ENCODE measurements at places on chromosomes 3 and 15. TPM values are rescaled to one million over a fixed set of nuclear protein-coding genes. Genes with fewer than 3 reads are reported as not detected.

DNA sequence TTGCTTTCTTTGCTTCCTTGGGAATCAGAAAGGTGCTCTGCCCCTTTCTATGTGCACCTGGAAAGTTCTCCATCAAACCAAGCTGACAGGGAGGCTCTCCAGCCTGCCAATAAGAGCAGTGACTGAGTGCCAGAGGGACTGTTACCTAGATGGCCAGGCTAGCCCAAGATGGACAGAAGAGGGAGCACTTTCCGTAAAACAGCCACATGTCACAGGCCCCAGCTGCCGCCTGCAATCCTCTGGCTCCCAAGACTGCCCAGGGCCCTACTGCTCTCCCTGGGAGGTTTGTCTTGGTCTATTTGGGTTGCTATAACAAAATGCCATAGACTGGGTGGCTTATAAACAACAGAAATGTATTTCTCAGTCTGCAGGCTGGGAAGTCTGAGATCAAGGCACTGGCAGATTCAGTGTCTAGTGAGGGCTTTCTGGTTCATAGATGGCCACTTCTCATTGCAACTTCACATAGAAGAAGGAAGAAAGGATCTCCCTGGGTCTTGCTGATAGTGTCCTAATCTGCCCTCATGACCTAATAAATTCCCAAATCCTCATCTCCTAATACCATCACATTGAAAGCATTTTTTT, 72.3 kb downstream of the TAMM41 start:
- peak; percentile 45 for DNase-seq

- DNase-seq = no peak
Measured at GRCh38 chr3:143831994-143832393, 16.3 kb downstream of the SLC9A9 start.

DNA sequence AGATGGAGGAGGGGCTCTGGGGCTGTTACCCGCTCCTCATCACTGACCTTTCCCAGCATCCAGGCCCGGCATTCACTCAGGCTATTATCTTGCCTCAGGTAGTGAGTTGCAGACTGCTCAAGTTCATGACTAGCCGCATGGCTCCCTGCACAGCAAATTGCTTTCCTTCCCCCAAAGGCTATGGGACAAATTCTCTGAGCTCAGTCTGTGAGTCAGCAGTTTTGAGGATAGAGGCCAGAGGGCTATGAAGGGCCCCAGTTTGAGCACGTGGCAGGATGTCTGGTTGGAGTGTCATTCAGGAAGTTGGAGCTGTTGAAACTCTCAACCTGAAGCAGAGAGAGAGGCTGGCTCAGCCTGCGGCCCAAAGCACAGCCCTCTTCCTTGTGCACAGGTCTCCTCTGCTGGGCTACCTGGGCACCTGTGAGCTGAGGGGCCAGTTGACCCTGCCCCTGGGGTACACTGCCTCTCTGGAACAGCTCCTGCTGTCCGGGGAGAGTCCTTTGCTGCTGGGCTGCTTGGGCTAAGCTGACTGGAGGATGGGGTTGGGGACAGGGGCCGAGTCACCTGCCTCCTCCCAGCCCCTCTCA, 7.9 kb downstream of the FAH start:
- DNase-seq = peak; percentile 96

DNA sequence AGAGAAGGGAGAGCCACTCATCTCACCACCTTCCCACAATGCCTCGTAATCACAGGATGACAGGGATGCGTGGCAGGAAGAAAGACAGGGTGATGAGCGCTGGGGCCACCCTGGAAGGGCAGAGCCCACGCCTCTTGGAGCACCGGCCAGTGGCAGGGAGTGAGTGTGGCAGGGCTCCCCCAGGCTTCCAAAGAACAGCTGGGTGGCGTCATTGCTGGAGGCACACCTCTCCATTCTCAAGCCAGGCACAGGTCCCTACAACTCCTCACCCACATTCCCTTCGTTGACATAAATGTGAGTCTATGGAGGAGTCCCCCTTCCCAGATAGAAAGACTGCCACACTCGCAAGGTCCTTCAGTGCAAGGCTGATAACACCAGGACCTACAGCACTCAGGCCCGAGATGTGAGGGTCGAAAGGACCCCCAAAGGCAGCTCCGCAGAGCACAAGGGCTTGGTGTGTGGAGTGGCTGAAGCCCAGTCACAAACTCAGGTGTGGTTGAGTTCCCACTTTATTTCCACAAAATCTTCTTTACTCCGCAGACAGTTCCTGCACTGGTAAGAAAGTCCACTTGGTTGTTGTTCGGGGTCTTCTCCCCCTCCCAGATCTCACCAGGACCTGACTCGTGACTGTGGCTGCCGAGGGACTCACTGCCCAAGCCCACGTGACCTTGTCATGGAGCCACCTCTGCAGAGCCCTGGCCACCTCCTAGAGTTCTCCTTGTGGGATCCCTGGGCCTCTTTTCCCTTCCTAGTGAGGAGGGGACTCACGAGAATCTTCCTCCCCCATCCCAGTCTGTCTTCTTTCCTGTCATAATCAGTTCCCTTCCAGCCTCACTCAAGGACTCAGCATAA, 22.4 kb upstream of the CORO2B start:
- DNase-seq = no peak

GRCh38 chr15:69529961-69530633, 77.5 kb downstream of the RPLP1 start:
- DNase-seq = no peak

The LMAN1L gene
- not detected for total RNA-seq

DNA sequence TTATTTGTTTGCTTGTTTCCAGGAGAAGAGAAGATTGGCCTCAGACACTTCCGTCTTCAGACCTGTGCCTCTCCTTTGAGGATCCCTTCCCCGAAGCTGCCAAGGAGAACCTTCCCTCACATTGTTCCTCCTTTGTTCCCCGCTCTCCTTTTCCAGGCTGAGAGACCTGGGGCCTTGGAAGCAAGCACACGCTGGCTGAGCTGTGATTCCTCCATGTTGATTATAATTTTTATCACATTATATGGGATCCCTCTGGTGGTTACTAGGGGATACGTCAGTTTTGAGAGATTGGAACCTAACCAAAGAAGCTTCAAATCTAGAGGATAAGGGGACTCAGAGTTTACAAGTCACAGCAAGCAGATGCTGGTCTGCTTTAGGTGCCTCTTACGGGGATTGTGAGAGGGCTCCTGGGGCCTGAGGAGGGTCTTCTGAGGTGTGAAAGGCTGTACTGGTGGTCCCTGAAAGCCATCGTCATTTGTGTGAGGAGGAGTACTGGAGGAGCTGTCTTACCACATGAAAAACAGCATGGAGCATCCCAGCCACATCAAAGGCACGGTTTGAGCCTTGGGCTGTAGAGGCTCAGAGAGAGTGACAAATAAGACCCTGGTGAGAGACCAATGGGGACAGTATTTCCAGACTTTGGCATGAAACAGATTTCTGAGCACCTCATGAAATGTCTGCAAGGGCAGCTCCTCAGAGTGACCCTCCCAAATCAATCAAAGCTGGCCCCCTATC, 760.1 kb upstream of the CFAP20DC start:
- DNase-seq = peak; percentile 57

The SLC9A9 gene
- 2.3 TPM for total RNA-seq

DNA sequence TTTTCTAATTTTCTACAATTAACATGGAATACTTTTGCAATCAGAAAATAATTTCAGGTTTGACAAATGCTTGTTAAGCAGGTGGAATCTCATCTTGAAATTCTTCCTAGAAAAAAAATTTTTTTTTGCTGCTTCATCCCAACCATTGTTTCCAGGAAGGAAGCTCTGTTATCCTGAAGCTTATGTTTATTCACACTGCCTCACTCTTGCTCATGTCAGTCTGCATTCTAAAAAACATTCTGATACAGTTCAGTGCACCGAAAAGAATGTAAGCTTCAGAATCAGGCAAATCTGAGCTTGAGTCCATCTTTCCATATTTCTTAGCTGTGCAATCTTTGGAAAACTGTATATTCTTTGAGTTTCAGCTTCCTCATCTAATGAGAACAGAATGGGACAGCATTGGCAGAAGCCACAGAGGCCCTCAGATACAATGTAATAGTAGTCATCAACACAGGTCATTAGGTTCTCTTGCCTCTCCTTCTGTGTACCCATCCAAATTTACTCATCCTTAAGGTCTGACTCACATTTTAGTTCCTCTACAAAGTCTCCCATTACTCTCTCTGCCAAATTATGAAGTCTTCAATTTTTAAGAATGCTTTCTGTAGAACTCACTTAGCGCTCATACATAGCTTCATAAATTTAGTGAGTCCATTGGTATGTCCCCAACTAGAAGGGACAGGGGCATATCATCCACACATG, 881.8 kb upstream of the NR2F2 start:
- peak; percentile 54 for DNase-seq

The ST3GAL6 gene
- total RNA-seq = 1.4 TPM

- no peak for DNase-seq
Measured at GRCh38 chr3:159165961-159166360, 364.1 kb downstream of the MFSD1 start.

- DNase-seq = no peak
Measured at GRCh38 chr3:70177881-70178645, 134.4 kb downstream of the MDFIC2 start.

The ALDH1A2 gene
- not detected for total RNA-seq

The TP63 gene
- total RNA-seq = not detected

- peak; percentile 5 for DNase-seq
Measured at GRCh38 chr3:41464401-41464800, 265.1 kb downstream of the CTNNB1 start.

Data from IMR-90 (cell line).